Testis (tissue), 5 donors: ENCODE measurements at places on chromosomes 12 and 14. TPM values are rescaled to one million over a fixed set of nuclear protein-coding genes. Genes with fewer than 3 reads are reported as not detected.

The KLRG1 gene
- total RNA-seq: 4.6 TPM

The MYF6 gene
- not detected for total RNA-seq

The OR4E2 gene
- total RNA-seq: 0.19 TPM

The PCED1B gene
- 56.1 TPM for total RNA-seq

The KRT5 gene
- 1.1 TPM for total RNA-seq

The EFS gene
- total RNA-seq: 10.3 TPM

The TM7SF3 gene
- total RNA-seq: 64.4 TPM

The FBLN5 gene
- total RNA-seq: 88.1 TPM

The GALNT6 gene
- 2.8 TPM for total RNA-seq
